ENCODE measurements at places on chromosomes 3 and 15.
A peak's percentile ranks its signal among the peaks of the same experiment; 100 is the strongest.

DNA sequence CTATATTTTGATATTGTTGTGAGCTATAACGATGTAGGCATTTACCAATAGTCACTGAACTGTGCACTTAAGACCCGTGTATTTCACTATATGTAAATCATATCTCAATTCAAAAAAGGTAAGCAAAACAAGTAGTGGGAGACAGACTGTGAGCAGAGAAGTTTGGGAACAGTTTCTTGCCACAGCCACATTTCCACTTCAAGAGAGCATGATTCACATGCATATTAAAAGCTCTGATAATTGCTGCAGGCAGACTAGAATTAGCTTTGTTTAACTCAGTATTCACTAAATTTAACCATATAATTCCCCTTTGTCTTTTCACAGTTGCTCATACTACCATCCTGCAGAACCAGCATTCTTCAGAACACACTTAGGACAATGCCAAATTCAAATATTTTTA is 168.4 kb upstream of the ZNF385D start:
- no peak for DNase-seq

- DNase-seq = no peak
These were observed 50.4 kb downstream of the FLNB start for GRCh38 chr3:58058361-58059263.

DNA sequence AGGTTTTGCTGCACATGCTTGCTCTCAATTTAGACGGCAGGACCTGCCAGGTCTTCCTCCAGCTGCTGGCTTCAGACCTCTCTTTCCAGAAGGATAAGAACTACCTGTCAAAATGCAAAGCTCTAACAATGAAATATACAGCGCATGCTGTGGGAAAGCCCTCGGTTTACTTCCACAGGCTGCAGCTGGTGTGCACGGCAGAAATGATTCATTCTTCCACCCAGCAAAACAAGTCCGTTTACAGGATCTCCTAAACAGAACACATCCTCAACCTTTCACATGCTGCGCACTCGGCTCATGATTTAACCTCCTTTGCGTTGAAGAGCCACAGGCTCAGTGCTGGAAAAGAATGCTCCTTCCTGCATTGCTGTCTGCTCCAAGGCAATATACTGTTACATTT is 92.4 kb upstream of the WNT5A start:
- no peak for DNase-seq

DNA sequence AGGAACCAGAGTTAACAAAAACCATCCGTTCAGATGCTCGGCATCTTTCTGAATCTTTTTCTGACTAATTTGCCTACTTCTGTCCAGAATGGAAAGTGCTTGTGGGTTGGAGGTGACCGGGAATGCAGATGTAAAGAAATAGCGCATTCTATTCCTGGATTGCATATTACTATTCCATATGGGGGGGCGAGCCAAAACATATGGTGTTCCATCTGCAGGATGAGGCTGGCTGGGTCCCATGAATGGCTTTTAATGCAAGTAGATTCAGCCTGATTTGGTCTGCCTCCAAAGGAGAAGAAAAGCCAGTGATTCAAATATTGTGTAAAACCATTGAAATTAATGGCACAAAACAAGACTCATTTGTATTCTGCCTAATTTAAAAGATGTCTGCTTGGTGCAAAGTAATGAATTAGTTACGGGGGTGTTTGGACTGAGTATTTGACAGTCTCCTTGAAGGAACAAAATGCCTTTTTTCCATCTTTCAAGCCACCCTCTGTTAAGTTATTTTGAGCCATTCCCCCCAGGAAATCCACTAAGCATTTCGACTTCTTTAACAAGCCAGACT is 99.0 kb downstream of the ST8SIA2 start:
- no peak for DNase-seq

GRCh38 chr3:8987645-8988383 is 24.5 kb upstream of the RAD18 start:
- peak; percentile 57 for DNase-seq

GRCh38 chr3:102180280-102180931 is 254.4 kb upstream of the ZPLD1 start:
- peak; percentile 6 for DNase-seq

- DNase-seq = no peak
These were observed 69.1 kb downstream of the MAGEF1 start for GRCh38 chr3:184642631-184643285.

- DNase-seq = no peak
These were observed 13.6 kb downstream of the IGDCC4 start for GRCh38 chr15:65409036-65409631.

DNA sequence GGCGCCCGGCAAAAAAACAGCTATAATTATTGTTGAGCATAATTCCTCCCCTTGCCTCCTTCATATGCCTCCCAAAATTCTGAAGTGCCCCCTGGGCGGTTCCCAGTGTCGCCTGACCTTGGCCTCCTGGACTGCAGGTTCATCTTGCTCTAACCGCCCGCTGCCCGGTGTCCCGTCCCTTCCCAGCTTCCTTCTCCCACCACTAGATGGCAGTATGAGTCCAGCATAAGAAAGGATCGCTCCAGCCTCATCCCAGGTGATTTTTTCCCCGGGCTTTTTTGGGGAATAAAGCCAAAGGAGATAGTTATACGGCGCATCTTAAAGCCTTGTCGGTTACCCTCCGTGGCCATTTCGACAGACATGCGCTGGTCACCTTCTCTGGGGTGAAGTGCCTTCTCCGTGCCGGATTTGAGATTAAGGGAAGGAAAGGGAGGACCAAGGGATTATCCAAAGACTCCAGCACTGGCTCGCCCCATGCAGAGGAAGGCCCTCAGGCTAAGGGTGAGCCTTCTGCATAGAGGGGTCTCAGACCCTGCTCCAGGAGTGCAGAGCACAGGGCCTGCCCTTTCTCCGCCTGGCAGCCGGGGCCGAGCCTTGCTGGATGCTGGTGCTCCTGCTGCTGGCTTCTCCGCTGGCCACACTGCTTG is 45.8 kb upstream of the TRA2B start:
- peak; percentile 65 for DNase-seq

DNA sequence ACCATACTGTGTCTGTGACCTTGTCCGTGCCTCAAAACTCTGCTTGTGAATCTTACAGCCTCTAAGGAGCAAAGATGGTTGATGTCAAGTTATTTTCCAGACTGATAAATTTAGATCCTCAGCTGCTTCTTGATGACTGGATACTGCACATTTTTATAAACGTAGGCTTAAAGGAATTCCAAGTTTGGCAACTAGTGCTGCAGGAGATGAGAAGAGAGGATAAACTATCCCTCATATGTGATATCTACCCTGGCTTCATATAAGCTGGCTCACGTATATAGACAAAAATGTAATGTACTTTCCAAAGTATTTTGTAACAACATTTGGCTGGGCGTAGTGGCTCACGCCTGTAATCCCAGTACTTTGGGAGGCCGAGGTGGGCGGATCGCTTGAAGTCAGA is 89.6 kb downstream of the GMPS start:
- no peak for DNase-seq

- no peak for DNase-seq
These were observed 28.6 kb upstream of the NDUFB4 start for GRCh38 chr3:120567370-120568201.

- DNase-seq = peak; percentile 27
These were observed 319.6 kb downstream of the ZBTB20 start for GRCh38 chr3:114827495-114827894.

DNA sequence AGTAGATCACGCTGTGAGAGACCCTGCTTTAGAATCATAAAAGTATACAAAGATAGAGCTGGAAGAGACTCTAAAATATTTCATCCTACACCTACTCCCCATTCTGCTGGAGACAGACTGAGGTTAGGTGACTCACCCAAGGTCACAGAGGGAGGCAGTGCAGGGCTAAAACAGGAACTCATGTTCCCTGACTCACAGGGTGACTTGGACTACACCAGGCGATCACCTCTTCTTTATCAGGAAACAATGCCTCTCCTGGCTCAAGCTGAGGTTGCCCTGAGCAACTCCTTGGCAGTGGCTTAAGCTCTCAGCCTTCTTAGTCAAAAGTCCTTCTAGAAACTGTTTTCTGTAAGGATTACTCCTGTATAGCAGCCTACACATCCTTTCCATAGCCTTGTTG is 26.4 kb upstream of the TNFAIP8L3 start:
- no peak for DNase-seq

GRCh38 chr3:131903988-131904415 is 130.8 kb downstream of the CPNE4 start:
- no peak for DNase-seq

DNA sequence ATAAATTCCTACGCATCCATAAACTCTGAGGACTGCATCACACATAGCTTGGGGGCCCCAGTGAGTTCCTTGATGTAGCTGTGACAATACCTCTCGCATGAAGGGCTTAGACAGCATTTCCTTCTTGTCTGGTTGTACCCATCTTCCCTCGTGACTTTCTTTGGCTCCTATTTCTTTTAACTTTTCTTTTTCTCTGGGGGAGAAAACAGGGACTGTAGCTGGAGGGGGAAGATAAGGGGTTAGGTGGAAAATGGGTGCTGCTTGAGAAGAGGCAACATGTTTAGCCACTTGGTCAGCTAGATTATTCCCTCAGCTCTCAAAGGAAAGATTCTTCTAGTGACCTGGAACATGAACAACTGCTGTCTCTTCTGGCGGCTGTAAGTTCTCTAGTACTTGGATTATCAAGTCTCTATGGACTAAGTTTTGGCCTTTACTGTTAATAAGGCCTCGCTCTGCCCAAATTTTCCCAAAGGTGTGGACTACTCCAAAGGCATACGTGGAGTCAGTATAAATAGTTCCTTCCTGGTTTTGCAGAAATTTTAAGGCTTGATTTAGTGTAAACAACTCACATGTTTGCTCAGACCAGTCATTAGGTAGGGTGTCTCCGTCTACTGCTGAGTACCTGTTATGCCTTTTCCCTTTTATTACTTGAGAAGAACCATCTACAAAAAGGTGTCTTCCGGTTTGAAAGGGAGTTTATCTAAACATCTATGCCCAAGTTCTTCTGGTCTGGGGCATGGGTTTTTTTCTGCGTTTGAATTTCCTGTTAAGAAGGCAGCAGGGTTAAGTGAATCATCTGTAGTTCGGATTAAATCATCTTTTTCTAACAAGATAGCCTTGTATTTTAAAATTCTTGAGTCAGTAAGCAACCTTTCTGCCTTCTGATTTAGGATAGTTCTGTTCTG is 21.0 kb upstream of the ATG7 start:
- DNase-seq = peak; percentile 22

DNA sequence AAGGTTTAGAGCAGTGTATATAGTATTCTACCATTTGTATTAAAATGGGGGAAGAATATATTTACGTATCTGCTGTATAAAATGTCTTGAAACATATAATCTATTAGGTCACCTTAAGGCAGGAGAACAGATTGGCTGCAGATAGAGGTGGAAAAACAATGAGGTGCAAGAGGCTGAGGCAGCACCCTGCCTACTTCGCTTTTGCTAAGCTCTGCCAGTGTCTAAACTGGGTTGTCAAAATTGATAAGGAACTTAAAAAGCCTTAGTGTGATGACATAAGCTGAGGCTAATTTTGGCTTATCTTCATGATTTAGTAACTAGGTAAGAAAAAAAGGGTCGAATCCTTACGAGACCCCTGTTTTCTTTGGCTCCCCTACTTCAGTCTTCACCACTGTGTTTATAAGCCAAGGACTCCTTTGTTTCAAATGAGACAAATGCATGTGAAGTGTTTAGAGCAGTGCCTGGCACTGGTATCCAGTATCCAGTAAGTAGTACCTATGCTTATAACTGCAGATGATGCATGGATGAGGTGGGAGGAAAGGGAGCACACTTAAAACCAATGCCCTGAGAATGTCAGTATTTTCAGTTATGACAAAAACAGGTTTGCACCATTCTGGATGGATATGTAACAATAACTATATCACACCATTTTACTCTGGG is 45.7 kb downstream of the ARMC8 start:
- no peak for DNase-seq

All from CD4-positive, alpha-beta T cell treated with Interleukin-12 subunit alpha and Interleukin-12 subunit beta, for 1 hour (primary cell).